HFF-Myc (cell line): ENCODE measurements at places on chromosomes 5 and 9.

DNA sequence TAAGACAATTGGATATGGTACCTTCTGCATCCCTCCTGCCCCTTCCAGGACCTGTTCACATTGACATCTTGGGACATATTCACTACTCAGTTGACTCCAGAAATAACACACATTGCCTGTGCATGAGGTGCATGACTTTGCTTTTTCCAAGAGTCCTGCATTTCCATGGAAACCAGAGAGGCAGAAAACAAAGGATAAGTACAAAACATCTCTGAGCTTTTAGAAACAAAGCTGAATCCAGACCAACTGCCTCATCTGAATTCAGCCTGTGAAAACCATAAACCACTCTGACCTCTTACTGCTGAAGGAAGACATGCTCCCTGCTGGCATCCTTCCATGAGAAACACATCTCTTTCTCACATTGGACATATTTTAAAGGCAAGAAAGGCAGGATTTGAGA, 695.1 kb downstream of the TAF11L14 start:
- DNase-seq, result no peak

GRCh38 chr5:28517691-28518090, 1479.3 kb upstream of the CDH9 start:
- no peak for DNase-seq

DNA sequence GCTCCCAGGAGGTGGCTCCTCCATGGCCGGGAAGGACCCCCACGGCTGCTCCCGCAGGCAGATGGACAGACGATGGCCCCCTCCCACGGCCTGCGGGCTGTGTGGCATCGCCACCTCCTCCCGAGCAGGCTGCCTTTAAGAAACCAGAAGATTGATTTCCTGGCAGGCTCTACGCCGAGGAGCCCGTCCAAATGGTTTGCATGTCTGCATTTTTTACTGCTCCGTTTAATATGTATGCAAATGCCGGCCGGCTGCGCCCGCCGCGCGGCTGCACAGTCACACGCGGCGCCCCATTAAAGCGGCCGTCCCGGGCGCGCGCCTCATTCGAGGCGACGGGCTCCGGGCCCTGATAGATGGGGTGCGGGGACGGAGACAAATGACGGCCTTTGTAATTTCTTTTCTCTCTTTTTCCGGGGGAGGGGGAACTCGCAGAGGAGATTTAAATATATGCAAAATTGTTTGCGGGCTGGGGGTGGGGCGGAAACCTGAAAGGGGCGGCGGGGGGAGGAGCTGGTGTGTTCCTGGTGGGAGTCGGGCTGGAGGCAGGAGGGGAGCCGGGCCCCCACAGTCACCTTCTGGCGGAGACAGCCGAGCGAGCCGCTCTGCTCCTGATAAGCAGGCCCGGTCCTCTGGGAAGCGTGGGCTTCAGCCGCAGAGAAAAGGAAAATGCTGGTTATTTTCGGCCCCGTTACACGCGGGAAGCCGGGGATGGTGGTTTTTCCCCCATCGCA, 158.7 kb upstream of the IER5L start:
- DNase-seq, result no peak

GRCh38 chr9:86827893-86828292, 119.4 kb downstream of the GAS1 start:
- DNase-seq, result no peak

DNA sequence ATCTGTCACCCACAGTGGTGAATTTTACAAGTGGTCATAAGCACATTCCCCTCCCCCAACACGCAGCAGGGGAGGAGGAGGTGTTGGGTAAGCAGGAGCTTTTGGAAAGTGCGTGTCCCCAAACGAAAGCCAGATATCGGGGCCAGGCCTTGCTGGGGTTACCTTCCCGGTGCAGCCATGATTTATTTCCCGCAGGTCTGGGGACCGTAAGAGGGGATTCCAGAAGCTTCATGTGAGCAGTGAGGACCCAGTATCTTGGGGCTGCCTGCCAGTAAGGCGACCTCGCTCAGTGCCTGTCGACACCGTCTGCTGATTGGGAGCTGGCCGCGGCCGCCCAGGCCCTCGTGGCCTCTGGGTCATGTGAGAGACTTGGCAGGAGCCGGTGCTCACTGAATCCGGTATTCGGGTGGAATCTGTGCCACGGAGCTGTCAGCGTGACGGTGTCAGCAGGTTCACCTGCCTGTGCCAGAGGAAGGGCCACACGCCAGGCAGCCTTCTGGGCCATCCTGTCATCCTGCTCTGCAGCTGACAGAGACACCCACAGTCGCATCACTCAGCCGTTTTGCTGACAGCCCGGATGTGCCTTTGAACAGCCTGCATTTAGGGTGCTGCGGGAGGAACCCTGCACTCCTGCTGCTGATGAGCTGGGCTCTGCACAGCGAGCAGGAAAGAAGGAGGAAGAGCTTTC, 37.3 kb downstream of the SEC61B start:
- DNase-seq, result no peak

DNA sequence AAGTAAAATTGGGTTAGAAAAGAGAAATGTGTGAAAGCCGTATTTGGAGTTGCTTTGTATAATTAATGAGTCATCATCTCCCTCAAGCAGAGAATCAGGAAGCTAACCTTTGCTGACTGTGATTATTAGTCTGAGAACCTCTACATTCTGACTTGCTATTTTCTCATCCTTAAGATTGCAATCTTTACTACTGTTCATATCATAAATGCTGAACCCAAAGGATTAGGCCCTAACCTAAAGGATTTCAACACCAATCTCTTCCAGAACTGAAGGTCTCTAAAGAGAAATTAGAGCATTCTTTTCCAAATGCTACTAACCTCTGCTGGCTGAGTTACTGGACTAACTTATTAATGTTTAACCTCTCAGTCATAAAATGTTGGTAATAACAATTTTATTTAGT, 538.1 kb upstream of the MEF2C start:
- DNase-seq, result no peak

GRCh38 chr5:3778945-3779344, 183.3 kb downstream of the IRX1 start:
- no peak for DNase-seq

DNA sequence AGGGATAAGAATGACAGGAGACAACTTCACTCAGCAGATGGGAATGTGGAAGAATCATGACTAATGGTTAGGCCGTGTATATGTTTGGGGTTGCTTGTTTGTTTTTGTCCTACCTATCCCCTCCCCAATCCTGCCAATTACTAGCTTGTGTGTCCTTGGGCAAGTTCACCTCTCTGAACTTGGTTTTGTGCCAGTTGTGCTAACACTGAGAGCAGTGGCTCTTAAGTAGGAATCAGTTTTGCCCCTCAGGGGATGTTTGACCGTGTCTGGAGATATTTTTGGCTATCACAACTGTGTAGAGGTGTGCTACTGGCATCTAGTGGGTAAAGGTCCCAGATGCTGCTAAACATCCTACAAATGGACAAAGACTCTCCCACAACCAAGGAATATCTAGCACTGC, 287.0 kb downstream of the DMRT2 start:
- DNase-seq, result peak; percentile 12

DNA sequence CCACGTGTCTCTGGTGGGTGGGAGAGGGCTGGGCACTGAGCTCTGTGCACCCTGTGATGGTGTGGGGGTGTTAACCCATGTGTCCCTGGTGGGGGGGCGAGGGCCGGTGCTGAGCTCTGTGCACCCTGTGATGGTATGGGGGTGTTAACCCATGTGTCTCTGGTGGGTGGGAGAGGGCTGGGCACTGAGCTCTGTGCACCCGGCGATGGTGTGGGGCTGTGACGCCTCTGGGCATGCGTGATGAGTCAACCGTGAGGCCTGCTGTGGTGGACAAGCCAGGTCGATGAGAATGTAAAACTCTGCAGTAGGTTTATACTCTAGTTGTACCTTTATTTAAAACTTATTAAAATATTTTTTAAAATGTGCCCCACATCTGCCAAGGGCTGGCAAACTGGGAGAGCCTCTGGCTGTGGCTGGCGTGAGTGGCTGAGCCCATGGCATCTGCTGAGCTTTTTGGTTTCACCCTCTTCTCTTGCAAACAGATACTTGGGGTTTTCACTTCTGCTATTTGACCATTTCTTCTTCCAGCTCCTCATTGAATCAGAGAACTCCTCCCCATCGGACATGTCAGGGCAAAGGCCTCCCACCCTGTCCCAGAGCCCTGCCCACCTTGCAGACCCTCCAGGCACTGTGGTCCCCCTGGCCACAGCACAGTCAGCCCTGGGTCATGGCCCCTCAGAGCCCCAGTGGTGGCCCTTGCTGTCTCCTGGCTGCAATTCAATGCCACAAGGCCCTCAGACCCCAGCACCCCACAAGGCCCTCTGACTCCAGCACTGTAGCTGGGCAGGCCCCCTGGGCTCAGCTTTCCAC, 18.5 kb upstream of the EXOC3 start:
- DNase-seq, result no peak

DNA sequence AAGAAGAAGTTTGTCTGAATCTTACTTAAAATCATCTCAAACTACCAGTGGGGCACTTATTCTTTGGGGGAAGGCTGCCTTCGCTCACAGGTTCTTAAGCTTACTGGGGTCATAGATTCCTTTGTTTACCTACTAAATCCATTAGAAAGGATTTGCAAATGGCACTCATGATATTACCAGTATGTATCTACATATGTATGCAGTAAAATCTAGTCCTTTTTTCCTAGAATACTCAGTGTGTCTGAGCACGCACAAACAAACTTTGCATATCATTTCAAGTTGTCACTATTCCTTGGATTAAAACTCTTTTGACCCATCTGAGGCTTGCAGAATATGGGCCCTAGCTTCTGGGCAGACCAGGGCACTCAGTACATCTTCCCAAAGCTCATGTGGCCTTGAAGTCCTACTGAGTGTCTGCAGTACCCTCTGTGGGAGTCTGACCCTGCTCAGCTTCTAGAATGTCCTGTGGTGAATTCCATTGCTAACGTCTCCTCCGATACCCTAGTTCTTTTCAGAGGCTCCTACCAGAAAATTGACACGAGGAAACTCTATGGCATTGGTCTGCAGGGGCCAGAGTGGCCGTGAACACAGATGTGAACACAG, 297.9 kb downstream of the SLIT3 start:
- DNase-seq, result no peak

DNA sequence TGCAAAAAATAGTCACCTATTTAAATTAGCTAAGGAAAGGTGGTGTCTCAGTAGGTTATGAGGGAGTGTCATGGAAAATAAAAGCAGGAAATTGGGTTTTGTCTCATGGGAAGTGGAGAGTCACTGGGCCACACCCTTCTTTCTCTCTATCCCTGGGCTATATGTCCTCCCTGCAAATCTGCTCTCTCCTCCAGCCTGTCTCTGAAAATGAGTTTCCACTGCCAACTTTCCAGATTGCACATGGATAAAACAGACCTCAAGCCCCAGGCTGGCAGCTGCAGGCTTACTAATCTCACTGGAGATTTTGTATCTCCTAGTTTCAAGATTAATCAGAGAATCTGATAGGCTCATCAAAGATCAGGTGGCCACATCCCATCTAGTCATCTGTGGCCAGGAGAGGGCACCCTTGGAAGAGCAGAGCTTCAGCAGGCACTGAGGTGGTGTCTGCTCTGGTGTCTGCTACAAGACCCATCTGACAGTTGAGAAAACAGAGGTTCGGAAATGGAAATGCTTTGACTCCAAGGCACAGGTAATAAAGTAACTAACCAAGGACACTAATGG, 178.9 kb downstream of the MSX2 start:
- no peak for DNase-seq

DNA sequence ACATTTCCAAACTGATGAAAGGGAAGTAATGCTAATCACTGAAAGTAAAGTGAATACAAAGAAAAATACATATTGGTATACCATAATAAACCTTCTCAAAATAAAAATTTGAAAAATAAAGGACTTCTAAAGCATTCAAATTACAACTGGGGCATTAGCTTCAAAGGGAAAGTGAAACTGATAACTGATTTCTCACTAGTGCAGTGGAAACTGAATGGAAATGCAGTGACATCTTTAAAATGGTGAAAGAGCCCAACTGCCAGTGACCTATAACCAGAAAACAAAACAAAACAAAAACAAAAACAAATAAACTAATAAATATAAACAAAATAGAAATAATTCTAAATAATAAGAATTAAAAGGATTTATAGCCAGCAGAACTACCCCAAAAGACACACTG, 297.5 kb upstream of the GRIN3A start:
- DNase-seq, result no peak

DNA sequence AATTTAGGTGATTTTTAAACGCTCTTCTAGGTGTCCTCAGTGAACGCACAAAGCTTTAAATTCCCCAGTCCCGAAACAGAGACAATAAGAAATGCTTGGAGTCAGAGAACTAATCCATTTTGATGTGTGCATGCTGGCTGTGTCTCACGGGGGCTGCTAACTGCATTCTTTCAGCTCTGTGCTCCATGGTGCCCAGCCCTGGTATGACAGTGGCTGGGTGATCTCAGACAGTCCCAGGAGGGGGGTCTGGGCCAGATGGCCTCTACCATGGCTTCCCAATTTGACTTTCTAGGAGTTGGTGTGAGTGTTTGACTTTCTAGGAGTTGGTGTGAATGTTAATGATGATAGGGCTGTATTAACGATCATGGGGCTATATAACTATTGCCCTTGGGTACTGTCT, 12.1 kb downstream of the OLFM1 start:
- no peak for DNase-seq

GRCh38 chr5:56088967-56089829, 94.4 kb upstream of the IL6ST start:
- DNase-seq, result no peak

DNA sequence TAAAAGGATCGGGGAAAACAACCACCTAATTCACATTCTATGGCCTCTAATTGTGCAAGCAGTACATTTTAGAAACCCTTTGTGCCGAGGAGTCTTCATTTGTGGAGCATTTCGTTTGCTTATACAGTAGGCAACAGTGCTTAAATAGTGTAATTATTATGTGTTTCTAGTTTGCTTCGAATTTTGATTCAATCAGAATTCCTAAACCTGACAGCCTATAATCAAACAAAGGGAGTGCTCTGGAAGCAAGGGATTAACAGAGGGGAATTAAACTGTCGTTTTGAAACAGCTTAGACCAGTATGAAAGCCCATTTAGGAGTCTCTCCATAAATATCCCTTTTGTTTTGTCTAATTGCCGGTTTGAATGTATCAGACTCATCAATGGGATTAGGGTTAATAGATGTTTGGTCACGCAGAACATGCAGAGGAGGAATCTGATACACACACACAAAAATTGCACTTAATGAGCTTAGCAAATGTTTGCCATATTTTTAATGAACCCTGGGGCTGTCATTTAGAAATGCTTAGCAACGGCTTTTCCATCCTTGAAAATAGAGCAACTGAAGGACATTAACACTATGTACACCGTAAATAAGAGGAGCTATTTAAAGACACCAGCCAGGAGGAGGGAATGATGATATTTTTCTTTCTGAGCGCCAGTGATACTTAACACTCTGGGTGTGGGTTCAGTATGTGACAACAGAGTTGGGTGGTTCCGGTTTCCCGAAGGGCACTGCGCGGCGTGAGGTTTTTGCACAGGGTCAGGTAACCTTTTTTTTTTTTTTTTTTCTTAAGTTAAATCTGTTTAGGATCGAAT, 404.7 kb downstream of the TLE4 start:
- DNase-seq, result no peak
